Activated T-cell treated with anti-CD3 and anti-CD28 coated beads for 1 hour (primary cell): ENCODE measurements at places on chromosomes 7 and 10.

DNA sequence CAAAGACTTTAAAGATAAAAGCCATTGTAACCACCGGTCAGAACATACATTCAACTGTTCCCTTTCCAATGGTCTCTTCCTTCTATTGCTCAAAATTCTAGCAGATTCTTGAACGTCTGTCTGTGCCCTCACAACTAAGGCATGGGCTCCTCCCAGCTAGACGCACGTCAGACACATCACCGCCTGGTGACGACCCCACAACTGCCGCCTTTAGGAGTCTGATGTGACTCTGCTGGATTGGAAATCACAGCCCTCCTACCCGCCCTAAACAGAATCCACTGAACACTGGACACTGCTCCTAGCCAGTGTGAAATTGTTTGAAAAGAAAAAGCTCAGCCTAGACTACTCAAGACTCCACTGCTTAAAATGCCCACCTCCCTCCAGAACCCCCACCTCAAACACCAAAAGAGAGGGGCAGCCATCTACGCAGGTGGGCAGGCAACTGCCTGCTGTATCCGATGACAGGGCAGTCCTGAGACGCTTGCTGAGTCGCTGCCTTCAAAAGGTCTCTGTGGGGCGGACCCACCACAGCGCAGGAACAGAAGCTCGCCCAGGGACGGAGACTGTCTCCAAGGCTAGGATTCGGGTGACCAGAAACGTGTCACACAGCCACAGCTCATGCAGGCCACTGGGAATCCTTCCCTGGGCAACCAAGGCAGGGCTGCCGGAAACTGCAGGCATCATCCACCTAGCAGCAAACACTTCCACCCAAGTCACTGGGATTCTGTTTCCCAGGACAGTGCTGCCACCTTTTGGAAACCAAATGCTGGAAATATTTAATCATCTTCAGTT, 34.7 kb downstream of the GSDME start:
- DNase-seq: no peak

DNA sequence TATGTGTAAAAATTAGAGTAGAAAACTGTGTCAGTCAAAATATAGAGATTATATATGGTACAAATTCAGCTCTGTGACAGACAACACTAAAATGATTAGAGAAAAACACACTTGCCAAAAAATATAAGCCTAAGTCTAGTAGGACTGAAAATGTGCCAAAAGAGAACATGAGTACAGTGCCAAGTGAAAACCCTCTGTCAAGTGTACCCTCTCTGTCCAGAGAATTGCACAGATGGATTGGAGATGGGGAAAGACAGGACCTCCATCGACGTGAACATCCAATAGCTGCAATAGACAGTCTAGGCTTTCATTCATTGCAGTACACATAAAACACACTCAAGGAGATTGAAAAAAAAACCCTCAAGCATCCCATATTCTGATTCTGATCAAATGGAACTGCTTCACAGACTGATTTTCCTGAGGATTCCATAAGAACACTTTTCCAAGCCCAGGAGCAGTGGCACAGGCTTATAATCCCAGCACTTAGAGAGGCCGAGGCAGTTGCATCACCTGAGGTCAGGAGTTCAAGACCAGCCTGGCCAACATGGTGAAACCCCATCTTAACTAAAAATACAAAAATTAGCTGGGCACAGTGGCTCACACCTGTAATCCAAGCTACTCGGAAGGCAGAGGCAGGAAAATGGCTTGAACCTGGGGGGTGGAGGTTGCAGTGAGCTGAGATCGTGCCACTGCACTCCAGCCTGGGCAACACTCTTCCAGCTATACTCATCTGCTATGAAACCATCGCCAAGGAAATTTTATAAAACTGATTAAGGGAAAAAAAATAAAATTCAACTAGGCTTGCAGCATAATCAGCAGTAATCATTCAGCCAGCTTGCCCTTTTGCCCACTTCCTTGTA, 110.0 kb upstream of the TRIM24 start:
- DNase-seq: no peak

DNA sequence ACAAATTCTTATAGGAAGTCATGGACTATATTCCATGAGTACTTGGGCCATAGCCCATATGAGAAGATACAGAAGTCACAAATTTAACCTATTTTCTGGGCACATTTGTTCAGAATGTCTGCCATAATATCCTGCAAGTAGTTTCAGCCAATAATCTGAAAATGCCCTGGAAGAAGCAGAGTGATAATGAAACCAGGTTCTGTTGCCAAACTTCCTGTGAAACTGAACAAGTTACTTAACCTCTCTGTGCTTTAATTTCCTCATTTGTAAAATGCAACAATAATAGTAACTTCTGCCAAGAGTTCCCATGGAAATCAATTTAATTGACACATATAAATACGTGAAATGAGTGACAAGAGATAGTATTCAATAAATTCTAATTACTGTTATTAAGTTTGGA, 88.8 kb downstream of the SEMA3C start:
- DNase-seq: no peak

GRCh38 chr10:17785276-17785930, 23.7 kb upstream of the MRC1 start:
- no peak for DNase-seq

- no peak for DNase-seq
These were observed 7.0 kb downstream of the NAPEPLD start for GRCh38 chr7:103141753-103142404.

GRCh38 chr7:141369422-141369821, 181.8 kb upstream of the AGK start:
- no peak for DNase-seq
